ENCODE measurements at places on chromosomes 4 and X. TPM values are rescaled to one million over a fixed set of nuclear protein-coding genes. Genes with fewer than 3 reads are reported as not detected.

Gene TSC22D3
- total RNA-seq: 119 TPM

Gene PLK4
- total RNA-seq: 16.1 TPM

Gene PABPC4L
- 5.0 TPM for total RNA-seq

Gene C4orf17
- total RNA-seq: not detected

Gene ATOH1
- 0.77 TPM for total RNA-seq

Gene CYBB
- total RNA-seq: 31.5 TPM

Gene SLC26A1
- 0.79 TPM for total RNA-seq

Gene ITIH6
- total RNA-seq: 0.22 TPM

Gene PAGE1
- not detected for total RNA-seq

Gene UGT2B10
- total RNA-seq: not detected

Gene SSX2B
- not detected for total RNA-seq

DNA sequence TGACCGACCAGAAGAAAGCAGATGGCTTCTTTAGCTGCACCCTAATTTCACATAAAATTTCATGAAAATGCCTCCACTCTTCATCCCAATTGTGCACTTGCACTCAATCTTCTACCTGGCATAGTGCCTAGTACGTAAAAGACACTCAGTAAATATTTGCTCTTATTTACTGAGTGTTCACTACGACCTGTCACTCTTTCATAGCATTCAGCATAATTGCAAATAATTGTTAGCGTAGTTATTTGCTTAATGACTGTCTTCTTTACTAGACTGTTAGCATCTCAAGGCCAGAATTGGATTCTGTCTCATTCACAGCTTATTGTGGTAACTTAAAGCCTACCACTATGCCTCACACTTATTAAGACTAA is 130.2 kb downstream of the ENOX2 start:
- DNase-seq: no peak

- DNase-seq: no peak
Observed at GRCh38 chrX:41335198-41335957, 1.4 kb downstream of the DDX3X start.

GRCh38 chr4:3679851-3680311 is 86.3 kb upstream of the ADRA2C start:
- no peak for DNase-seq

DNA sequence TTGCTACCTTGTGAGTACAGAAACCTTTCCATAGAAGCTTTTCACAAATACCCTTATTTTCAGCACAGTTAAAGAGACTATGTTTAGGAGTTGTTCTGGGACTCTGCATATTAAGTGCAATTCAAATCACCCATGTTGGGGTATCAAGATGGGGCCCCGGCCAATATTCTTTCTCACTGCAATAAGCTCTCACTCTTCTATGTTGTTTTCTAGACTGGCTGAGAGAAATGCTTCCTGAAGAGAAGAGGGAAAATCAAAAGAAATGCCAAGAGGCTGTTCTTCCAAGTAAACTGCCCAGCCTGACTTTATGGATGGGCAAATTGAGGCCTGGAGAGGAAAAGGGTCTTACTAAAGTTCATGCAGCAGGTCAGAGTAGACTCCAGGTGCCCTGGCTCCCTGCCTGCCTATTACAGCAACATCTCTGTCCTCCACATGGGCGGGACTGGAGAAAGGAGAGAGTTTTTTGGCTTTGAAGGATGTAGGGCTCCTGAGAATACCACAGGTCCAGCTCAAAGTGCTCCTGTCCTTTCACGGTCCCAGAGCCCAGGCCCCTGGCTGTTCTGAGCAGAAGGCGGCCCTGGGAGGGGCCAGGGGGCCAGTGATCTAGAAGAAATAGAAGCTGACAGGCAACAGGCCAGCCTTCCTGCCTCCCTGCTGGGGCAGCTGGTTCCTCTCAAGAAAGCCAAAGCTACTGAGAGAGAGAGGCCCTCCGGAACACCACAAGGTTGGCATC is 745 bp upstream of the IQSEC2 start:
- DNase-seq: no peak

DNA sequence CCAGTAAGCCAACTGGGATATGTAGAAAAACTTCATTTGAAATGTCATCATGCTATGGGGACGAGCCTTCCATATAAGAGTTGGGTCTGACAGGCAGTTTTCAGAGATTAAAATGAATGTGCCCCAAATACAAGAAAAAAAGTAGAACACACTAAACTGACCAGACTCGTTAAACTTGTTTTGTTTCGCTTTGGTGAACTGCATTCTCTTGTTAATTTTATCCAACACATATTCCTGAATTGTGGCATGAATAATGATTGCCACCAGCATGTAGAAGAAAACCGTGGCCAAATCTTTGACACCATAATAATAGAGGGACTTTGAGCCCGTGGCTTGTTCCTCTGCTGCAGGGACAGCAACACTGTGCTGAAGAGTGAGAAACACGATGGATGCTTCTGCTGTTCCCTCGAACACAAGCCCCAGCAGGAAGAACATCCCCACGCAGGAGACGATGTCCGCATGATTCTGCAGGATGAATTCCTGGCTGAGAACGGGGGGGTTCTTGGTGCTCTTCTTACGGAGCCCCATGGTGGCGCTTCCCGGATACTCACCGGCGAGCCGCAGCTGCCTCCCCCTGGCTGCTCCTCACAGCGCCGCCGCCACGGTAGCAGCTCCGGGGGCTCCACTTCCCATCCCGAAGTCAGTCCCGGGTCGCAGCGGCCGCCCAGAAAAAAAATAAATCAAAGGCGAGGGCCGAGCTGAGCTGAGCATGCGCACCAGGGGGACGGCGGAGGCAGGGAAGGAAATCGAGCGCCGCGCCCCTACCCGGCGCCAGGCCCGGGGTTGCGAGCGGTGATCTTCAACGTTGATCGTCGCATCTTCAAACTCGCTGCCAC is at the start of gene TRAM1L1:
TRAM1L1 (minus strand) TSS at position 711 of the 836 bp plus-strand sequence; CDS start at position 528, 183 bp downstream.
- DNase-seq: peak; percentile 75

DNA sequence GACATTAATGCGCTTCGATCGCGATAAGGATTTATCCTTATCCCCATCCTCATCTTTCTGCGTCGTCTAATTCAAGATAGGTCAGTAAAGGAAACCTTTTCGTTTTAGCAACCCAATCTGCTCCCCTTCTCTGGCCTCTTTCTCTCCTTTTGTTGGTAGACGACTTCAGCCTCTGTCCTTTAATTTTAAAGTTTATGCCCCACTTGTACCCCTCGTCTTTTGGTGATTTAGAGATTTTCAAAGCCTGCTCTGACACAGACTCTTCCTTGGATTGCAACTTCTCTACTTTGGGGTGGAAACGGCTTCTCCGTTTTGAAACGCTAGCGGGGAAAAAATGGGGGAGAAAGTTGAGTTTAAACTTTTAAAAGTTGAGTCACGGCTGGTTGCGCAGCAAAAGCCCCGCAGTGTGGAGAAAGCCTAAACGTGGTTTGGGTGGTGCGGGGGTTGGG is 528 bp upstream of the FGF2 start:
- DNase-seq: no peak

DNA sequence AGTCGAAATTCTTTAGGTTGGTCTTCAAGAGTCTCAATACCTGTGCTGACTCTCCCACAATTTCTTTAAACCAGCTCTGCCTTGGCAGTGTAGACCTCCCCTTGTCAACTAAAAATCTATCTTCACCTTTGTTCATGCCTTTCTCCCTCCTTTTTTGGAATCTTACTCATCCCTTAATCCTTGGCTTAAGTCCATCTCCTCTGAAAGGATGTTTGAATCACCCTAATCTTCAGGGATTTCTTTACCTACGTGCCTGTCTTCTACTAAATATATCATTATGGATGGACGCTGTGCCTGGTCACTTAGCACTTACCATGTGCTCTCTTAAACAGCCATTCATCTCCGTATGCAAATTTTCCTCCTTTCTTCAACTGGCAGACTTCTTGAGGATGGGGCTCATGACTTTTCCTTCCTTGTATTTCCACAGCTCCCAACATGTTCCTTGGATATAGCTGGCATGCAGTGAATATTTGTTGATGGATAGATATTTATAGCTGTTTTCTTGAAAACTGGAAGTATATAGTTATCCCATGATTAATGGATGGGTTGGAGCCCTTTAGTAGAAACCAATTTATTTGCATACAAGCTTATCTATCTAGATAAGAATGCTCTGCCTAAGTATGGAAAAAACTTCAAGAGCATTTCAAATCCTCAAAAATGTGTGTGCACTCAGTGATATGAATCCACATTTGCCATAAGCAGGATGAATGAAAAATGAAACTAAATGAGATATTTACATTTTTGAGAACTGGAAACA is 166.6 kb downstream of the SPRY1 start:
- DNase-seq: no peak

- no peak for DNase-seq
Observed at GRCh38 chr4:153777421-153777820, 11.5 kb downstream of the SFRP2 start.

GRCh38 chr4:49516796-49517195 is 530.7 kb downstream of the CWH43 start:
- no peak for DNase-seq

DNA sequence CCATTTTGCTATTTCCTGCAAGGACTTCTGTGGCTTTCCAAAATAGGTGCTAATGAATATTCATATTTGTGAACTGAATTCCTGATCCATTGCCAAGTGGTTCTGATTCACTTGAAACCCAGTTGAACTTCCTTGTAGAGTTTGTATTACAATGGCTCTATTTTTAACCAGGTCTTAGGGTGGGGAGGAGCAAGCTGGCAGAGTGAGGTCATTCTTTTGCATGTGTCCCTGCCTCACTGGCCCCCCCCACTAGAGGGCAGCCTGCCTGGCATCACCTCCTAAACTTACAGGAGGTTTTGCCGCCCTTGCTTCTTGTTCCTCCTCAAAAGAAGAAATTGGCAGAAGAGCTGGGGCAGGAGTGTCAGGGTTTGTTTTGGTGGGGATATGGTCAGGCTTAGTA is 10.5 kb downstream of the PTTG2 start:
- DNase-seq: no peak

GRCh38 chrX:12583543-12583942 is 207.7 kb upstream of the PRPS2 start:
- DNase-seq: no peak

GRCh38 chr4:56940403-56940802 is 32.7 kb downstream of the REST start:
- no peak for DNase-seq

DNA sequence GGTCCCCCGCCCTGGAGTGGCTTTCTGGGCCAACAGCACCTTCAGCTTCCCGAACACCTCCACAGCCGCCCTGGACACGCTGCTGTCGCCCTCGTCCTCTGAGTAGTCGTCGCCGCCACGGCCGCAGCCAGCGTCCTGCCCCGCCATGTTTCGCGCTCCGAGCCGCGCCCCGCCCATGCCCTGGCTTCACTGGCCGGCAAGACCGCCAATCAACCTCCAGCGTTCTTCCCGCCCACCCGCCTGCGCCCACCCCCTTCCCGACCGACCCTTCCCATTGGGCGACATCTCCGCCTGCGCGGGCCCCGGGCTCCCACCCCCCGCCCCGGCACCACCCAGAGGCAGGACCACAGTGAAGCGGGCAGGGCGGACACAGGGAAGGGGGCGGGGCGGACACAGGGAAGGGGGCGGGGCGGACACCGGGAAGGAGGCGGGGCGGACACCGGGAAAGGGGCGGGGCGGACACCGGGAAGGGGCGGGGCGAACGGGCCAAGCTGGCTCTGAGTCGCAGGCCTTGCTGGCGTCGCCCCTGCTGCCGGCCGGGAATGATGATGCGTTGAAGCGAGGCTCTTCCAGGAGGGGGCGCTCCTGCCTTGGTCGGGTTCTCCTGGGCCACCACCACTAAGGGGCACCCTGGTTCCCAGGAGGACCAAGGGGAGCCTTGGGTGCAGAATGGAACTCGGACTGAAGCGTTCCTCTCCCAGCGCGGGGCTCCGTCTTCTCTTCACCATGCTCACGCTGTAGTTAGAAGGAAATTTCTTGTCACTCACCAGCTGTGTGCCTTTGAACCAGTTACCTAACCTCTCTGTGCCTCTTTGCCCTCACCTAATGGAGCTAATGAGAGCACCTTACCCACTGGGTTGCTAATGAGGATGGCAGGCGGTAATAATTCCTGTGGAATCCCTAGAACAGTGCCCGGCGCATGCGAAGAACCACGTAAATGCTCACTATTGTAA is at the start of gene HAUS7:
HAUS7 (minus strand) TSS at position 166 of the 953 bp plus-strand sequence; CDS start at position 147, 19 bp downstream.
- peak; percentile 95 for DNase-seq

- no peak for DNase-seq
Observed at GRCh38 chr4:4991541-4992099, 27.6 kb downstream of the CYTL1 start.

- DNase-seq: no peak
Observed at GRCh38 chr4:153259661-153260060, 55.4 kb downstream of the TRIM2 start.

DNA sequence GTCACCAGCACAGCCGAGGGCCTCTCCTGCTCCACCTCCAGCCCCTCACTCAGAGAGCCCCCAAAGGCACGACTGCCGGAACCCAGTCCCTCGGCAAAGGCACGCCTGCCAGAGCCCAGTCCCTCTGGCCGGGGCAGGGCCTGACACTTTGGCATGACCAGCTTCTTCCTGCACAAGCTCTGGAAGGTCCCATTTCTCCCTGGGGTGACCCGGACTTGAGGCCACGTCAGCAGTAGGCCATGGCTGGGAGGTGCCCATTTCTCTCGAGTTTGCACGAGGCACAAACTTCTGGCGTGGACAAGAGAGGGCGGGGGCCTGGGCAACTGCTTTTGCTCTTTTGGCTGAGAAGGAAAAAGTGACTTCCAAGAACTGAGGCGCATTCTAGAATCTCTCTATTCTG is 62.2 kb upstream of the GPR78 start:
- no peak for DNase-seq

DNA sequence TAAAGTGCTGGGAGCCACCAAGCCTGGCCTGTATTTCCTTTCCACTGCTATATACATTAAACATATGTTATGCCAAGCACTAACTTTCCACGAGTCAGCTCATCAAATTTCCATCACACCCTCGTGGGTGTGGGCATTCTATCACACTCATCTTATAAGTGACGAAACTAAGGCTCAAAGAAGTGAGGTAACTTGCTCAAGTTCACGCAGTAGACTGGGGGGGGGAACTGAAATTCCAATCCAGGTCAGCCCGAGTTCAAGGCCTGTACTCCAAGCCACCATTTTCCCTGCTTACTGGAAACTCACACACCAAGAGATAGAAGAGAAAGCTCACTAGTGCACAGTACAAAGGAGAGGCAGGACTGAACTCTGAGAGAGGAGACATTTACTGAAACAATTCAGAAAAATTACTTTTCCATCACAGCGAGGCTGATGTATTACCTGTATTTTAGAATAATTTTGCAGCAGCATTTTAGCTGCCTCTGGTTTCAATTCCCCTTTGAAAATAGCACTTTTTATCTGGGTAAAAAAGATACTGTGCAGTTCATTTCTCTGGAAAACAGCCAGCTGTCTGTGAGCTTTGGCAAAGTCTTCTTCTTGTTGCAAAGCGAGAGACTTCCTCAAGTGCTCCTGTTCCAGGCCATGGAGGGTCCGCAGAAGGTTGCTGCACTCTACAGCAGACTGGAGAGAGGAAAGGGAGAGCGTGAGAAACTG is 76.8 kb downstream of the EVC2 start:
- no peak for DNase-seq

- DNase-seq: no peak
Observed at GRCh38 chrX:28659269-28659668, 72.0 kb downstream of the IL1RAPL1 start.
